ENCODE measurements at places on chromosomes 7 and 10.

DNA sequence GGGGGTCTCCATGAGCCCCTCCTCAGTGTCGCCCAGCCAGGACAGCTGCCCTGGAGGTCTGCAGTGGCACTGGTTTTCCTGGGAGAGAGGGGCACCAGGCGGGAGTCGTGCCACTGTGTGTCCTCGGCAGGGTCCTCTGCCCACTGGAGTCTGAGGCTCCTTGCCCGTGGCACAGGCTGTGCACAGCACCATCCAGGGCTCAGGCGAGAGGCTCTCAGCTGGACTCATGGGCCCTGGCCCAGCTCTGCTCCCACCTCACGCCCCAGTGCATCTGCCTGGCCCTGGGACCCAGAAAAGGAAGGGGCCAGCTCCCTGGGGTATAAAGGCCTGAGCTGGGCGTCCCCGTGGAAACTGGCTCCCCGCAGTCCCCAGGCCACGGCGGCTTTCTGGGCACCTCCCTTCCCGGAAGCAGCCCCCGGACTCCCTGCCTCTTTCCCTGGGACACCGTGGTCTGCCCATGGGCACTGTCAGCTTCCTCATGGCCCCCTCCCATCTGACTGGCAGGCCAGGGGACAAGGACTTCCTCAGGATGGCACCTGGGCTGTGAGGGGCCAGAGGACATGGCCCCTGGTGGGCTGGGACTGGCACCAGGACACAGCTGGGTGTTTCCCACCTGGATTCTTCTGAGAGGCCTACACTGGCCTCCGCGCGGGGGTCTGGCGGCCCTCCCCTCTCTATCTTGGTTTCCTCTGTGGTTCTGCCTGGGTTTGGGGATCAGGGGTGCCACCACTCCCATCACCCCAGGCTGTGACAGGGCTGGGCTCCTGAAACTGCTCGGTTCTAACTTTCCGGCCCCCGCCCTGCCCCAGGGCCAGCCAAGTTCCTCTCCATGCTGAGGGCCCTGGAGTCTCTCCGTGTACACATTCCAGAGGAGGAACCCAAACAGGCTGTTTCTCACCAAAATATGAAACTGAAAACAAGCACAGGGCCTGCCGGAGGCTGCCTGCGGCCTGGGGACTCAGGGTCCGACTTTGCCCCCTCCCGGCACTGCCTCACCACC, 5.5 kb downstream of the FOXL3 start:
- no peak for DNase-seq

DNA sequence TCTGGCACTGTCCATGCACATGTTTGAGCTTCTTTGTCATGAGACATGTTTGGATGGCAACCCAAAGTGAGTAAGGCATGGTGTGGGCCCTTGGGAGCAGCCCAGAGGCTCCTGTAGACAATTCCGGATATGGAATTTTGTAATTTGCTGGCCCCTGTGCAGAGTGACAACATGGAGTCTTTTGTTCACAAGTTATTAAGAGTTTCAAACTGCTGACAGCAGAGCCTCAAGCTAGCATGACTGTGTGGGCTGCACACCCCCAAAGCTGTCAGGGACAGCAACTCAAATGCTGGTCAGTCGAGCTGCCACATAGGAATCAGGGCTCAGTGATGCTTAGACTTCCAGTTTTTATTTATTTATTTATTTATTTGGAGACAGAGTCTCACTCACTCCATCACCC, 7.0 kb upstream of the MYL7 start:
- no peak for DNase-seq

DNA sequence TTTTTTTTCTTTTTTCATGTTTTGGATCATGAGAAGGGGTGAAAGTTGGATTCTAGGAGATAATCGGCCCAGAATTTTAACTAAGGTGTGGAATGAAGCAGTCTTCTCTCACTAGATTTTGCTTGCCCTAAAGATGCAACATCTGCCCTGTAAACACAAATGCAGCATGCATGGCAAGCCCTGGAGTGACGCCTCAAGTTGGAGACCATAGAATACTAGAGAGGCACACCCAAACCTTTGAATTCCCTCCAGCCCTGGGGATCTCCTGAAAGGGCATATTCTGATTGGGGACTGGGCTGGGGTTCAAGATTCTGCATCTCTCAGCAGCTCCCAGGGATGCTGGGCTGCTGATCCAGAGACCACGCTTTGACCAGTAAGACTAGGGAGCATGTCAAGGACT, 127.7 kb upstream of the PRR15 start:
- DNase-seq: no peak

DNA sequence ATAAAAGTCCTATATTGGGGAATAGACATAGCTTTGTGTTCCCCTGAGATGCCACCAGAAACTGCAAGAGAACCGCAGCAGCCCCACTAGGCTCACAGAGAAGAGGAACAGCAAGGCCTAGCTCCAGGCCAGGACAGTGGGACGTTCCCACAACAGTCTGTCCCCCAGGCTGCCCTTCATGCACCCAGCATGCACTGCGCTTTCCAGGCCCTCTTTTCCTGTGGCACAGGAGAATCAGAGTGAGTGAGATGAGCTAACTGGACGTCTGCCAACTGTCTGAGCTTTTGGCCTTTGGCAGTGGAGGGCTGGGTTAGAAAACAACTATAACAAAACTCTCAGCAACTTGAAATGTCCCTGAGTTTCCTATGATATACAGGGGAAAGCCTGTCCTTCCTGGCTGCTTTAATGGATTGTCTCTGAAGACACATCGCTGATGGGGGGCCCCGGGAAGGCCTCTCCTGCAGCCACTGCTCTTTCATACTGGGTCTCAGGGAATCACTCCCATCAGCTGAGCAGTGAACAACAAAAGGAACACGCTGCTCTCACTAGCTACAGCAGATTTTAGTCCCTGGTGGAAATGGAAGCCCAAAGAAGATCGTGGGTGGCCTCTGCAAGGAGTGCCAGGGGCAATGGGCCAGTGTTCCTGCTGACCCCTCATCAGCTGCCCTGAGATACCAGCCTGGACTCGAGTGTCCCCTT, 53.5 kb downstream of the PODXL start:
- DNase-seq: peak; percentile 7

All from hippocampal formation (tissue), 2 donors.